ENCODE measurements at places on chromosomes 5 and 9.
A peak's percentile ranks its signal among the peaks of the same experiment; 100 is the strongest.

- peak overlapping the region; percentile 11 for H3K27ac ChIP-seq
- H3K4me1 ChIP-seq = no peaks in the 10 kb centered on the region
- H3K36me3 ChIP-seq = peaks cover 9% of the 10 kb centered on the region
- DNase-seq = peak; percentile 4
Observed at GRCh38 chr9:112421771-112422222, 41.9 kb downstream of the HSDL2 start.

- H3K27me3 ChIP-seq = no peaks in the 10 kb centered on the region
- DNase-seq = peak; percentile 47
- H3K27ac ChIP-seq = no peak overlapping the region
- H3K4me1 ChIP-seq = peaks cover 47% of the 10 kb centered on the region
- no peak overlapping the region for H3K4me3 ChIP-seq
- H3K36me3 ChIP-seq = no peaks in the 10 kb centered on the region
Observed at GRCh38 chr9:134559013-134559412, 82.6 kb upstream of the COL5A1 start.

DNA sequence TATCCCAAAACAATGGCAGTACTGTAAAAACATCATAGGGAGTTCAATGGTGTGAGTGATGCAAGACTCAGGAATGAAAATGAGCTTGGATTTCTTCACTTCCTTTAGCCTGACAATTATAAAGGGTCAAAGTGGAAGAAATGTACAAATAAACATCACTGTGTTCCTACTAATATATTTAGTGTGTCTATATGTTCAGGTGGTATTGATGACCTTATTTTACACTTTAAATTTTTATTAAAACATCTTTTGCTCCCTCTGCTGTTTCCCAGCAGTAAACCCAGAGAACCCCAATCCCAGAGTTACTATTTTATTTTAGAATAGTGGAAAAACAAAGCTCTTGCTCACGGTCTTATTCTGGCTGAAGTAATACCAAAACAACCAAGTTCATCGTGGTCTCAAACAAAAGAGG is 2.0 kb downstream of the LOX start:
- peaks cover 13% of the 10 kb centered on the region for H3K4me1 ChIP-seq
- peak overlapping the region; percentile 94 for H3K27ac ChIP-seq
- H3K36me3 ChIP-seq = no peaks in the 10 kb centered on the region
- peak overlapping the region; percentile 57 for H3K4me3 ChIP-seq

GRCh38 chr5:17852740-17853139 is 218.5 kb downstream of the TAF11L14 start:
- H3K4me3 ChIP-seq = no peak overlapping the region
- peak; percentile 93 for DNase-seq
- H3K27me3 ChIP-seq = no peaks in the 10 kb centered on the region
- H3K4me1 ChIP-seq = no peaks in the 10 kb centered on the region
- H3K27ac ChIP-seq = no peak overlapping the region

- H3K4me1 ChIP-seq = peaks cover 9% of the 10 kb centered on the region
- no peaks in the 10 kb centered on the region for H3K36me3 ChIP-seq
- H3K27ac ChIP-seq = no peak overlapping the region
- H3K4me3 ChIP-seq = no peak overlapping the region
- no peaks in the 10 kb centered on the region for H3K27me3 ChIP-seq
- DNase-seq = no peak
Observed at GRCh38 chr5:67954351-67954750, 261.2 kb upstream of the PIK3R1 start.
